OCI-LY7 (cell line): ENCODE measurements at places on chromosomes 6 and 20.

DNA sequence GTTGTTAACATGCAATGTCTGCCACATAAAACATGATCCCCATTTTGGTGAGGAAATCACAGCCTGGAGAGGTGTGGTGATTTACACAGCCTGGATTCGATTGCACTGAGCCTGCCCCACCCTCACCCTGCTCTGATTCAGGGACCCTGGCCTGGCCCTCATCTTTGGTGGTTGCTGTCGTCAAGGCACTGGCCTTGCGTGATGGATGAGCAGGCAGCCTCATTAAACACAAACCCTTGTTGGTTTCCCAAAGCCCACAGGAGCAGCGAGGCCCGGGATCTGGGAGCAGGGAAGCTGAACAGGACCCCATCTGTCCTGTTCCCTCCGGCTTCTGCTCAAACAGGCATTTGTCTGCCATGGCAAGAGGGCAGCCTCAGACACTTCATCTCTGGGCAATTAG is 70.8 kb downstream of the CHMP4B start:
- DNase-seq: no peak

GRCh38 chr6:98036344-98036923 is 753.4 kb upstream of the MMS22L start:
- no peak for DNase-seq

DNA sequence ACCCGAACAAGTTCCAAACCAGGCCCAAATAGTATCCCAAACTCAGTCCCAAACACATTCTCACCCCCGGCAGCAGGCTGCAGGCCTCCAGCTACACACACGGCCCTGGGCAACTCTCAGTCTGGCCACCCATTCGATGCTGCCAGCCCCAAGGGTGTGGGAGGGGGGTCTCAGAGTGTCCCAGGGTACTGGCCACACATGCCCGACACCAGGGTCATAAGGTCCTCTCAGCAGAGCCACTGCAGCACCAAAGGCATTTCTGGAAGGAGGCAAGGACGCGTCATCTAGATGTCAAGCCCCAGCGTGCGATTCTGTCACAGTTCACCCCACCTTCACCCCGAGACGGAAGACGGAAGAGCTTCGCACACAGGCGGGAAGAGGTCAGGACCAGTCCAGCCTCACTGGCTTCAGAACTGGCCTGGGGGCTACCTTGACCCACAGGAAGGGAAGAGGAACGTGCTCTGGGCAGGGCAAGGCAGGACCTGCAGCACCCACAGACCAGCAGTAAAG is 9.5 kb downstream of the MYL9 start:
- DNase-seq: no peak

DNA sequence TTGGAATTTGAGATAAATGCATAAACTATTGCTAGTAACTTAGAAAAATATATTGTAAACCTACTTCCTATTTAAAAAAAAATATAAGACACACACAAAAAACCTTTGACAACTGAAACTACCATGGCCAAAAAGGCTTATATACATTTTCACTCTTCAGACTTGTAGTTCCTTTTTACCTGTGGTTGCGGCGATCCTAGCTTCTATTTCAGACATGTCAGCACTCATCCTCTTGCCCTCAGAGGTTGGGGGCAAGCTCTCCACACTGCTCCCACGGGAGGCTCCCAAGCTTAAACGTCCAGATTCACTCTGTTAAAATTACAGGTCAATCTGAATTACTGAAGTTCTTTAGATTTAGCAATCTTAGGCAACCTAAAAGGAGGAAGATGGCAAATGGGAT is 39.8 kb downstream of the MAP3K7 start:
- DNase-seq: no peak
